ENCODE measurements at places on chromosomes 3 and 15. TPM values are rescaled to one million over a fixed set of nuclear protein-coding genes. Genes with fewer than 3 reads are reported as not detected.

Gene VWA5B2
- not detected for total RNA-seq

Gene STXBP5L
- total RNA-seq = not detected

Gene CPLX3
- total RNA-seq = not detected

Gene C3orf33
- 1.5 TPM for total RNA-seq

Gene ADCY5
- total RNA-seq = 123 TPM

GRCh38 chr3:139491027-139491700 lies 14.8 kb upstream of the RBP2 start:
- no peaks in the 10 kb centered on the region for H3K27me3 ChIP-seq
- H3K36me3 ChIP-seq = no peaks in the 10 kb centered on the region
- DNase-seq = no peak
- no peak overlapping the region for H3K27ac ChIP-seq
- H3K4me1 ChIP-seq = no peaks in the 10 kb centered on the region
- no peak overlapping the region for H3K4me3 ChIP-seq

DNA sequence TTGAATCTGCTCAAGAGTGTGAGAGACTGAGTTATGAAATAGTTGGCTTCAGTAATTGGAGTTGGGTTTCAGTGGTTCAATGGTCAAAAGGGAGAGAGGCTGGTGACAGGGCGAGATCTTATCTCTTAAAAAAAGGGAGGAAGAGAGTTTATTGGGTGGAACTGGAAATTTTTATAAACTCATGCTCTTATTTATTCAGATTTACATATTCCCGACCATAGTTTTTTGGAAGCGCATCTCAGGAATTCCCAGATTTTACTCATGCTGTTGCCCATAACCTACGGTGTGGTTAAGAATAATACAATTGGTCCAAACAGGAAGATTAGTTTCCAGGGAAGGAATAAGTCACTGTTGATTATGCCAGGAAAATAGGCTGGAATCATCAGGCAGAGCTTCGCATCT lies 41.4 kb downstream of the CD200 start:
- no peak for DNase-seq
- H3K36me3 ChIP-seq = no peaks in the 10 kb centered on the region
- peaks cover 17% of the 10 kb centered on the region for H3K4me1 ChIP-seq
- no peak overlapping the region for H3K27ac ChIP-seq

- H3K27me3 ChIP-seq = no peaks in the 10 kb centered on the region
- H3K27ac ChIP-seq = no peak overlapping the region
- H3K4me1 ChIP-seq = no peaks in the 10 kb centered on the region
- H3K4me3 ChIP-seq = no peak overlapping the region
- H3K36me3 ChIP-seq = no peaks in the 10 kb centered on the region
Measured at GRCh38 chr3:166456286-166456685, 619.1 kb upstream of the BCHE start.
